Stimulated activated CD4-positive, alpha-beta T cell treated with anti-CD3 and anti-CD28 coated beads, Interleukin-1b, Interleukin-23, amount 100 ng/mL, for 1 hour (primary cell): ENCODE measurements at places on chromosomes 2 and 18.

GRCh38 chr2:12363569-12363968 lies 353.2 kb upstream of the TRIB2 start:
- no peak for DNase-seq

GRCh38 chr2:54233832-54234649 lies 22.0 kb downstream of the TSPYL6 start:
- no peak for DNase-seq

DNA sequence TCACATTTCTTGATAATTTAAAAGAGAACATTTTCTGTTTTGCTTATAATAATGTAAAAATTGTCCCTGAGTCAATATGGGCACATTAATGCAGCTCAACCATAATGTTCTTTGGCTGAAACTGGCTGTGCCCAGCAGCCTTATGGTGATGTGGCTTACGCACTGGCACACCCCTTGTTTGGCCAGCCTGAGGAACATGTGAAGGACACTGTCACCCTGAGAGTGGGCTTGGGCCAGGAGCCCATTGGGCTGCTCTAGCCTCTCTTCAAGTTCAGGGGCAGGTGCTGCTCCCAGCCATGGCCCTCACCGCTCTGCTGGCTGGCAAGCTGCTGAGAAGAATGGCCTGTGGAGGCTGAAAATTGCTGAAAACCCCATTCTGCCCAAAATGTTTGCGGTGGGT lies 37.5 kb downstream of the MRPL33 start:
- DNase-seq, result no peak

GRCh38 chr2:171008550-171009205 lies 79.6 kb downstream of the GORASP2 start:
- no peak for DNase-seq

DNA sequence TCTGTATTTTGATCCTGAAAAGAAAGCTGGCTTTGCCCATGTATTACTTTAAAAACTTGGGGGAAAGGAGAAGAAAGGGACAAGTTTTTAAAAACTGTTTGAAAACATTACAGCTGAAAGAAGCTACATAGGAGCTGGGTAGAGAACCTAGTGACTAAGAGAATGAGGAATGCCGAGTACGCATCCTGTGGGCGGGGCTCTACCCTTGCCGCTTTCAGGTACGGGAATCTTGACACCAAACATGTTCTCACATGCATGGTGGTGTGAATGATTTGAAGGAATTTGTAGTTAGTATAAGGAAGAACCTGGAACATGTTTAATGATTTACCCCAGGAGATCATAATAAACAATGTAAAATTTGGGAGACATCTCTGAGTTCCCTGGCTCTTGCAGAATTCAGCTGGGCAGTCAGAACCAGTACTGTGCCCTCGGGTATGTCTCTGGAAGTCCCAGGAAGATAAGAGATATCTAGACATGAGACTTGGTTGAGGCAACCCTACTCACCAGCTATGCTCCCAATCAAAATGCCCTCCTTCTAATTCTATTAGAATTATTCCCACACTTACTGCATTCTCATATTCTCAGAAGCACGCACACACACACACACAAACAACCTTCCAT lies 16.5 kb upstream of the TGFA start:
- no peak for DNase-seq

GRCh38 chr2:136151021-136151971 lies 33.3 kb upstream of the CXCR4 start:
- no peak for DNase-seq

DNA sequence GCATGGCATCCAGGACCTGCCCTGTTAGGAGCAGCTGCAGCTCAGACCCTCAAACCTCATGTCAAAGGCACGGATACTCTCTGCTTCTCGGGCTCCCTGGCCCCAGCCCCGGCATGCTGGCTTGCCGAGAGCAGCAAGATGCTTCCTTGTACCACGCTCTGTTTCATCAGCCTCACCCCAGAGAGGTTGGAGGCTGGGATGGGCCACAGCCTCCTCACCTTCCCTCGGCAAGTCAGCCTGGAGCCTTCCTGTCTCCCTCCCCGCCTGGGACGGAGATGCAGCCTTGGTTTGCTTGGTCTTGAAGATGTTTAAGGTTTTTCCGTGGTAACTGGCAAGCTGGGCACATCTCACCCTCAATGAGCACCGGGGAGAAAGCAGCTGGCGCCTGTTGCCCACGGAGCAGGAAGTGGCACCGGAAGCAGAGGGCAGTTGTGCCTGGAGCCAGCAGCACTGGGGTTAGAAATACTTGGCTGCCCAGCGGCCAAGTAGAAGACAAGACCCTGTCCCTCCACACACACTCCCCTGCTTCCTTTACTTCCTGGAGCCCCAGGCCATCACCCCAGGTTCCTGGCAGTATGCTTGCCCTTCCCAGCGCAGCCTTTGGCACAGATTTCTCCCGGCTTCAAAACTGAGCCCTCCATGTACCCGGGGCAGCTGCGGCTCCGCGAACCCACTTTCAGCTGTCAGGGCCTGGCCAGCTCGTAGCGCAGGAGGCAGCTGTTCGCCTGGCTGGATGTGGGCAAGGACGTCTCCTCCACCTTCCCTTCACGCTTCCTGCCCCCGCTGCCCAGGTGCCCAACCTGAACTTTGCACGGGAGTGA lies 17.4 kb downstream of the FBLN7 start:
- DNase-seq, result no peak

DNA sequence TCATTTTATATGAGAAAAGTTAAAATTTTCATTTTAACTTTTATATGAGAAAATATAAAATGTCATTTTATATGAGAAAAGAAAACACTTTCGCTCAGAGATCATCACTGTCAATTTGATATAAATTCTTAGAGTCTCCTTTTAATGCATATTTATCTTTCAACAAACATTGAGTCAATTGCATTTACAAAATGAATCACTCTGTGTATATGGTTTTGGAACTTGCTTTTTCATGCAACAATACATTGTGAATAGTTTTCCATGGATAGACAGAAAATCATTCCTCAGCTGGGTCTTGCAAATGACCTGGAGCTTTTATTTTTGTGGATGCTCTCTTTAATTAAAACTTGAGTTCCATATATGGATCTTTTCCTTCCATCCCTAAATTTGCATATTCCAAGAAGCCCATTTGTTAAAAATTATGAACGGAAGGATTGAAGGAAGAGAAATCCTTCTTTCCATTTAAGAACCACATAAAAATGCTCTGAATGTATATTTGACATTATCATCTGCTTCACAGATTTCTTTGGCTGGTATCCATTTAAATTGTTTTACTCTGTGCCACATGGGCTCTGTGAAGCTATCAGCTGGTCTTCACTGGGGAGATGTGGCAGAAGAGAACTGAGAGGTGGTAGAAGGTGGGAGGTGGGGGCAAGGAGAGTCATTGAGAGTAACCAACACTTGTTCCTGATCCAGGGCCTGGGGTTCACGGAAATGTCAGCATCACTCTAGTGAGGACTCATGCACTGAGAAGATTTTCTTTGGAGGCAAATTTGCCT lies 104.1 kb downstream of the QPCT start:
- no peak for DNase-seq

- DNase-seq, result no peak
Observed at GRCh38 chr2:45274250-45274926, 265.1 kb upstream of the SIX2 start.

DNA sequence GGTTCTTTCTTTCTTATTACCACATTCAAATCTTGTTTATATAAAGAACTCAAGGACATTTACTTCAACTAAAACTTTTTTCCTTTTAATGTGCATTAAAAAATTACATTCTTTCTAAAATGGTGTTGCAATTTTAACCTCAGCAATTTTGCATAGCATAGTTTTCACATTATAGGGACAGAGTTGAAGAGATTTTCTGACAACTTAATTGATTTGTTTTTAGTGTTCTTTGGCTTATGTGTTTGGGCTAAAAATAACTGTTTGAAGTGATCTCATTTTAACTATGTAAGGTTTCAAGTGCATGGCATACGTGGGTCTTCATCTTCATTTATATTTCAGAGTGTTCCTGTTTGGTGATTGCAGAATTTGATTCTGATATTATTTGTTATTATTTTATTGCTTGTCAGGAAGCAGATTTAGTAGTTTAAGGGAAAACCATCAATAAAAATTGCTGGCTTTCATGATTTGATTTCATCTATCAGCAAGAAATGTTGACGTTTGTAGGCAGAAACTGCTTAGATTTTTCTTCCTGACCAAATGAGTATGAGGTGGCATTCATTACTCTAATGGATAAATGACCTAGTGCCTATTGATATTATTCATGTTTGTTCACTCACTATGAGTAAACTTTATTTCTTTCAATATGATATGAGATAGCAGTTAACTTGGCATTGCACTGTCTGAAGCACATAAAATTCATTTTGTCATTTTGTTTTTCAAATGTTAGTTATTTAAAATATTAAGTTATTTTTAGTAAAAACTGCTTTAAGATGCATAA lies 398.4 kb downstream of the NUP35 start:
- no peak for DNase-seq

- DNase-seq, result no peak
Observed at GRCh38 chr2:53021292-53021691, 746.3 kb upstream of the CHAC2 start.

DNA sequence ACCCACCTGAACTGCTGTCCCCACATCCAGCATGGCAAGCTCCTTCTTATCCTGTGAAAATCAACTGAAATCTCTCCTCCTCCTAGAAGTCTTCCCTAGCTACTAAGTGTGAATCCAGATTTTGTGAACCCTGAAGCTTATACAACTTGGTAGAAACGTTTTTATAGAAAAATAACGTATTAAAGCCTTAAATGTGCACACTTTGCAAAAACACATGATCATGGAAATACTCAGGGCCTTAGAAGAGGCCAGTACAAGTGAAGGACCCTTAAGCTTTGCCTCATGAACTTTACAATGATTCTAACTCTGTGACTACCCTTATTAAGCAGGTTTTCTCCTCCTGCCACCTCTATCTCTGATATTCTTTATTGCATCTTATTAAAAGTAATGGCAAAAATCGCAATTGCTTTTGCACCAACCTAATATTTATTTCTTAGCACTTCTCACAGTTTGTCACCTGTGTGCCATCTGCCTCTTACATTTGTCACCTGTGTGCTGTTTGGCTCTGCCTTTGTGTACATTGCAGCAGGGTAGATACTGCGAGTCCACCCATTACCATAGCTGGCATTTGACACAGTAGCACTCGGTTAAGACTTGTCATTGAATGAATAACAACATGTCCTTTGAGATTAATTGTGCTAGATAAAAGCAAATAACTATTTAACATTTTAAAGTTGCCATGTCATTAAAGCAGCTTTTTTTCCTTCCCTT lies 42.2 kb downstream of the FRZB start:
- DNase-seq, result no peak

- DNase-seq, result no peak
Observed at GRCh38 chr2:179247318-179248023, 17.2 kb downstream of the SESTD1 start.

DNA sequence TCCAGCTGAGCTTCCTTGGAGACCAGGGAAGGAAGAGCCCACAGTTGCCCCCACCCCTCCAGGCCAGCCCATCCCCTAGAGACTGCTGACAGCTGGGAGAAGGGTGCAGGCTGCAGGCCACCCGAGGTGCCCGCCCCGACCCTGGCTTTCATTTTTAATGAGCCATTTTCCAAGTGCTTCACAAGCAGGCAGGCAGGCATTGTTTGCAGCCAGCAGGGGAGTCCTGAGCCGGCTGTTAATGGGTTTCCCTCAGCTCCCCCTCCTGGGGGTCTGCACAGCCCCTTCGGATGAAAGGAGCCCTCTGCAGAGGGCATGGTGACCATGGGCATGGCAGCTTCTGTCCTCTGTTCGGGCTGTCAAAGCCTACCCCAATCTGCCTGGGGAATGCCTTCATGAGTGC lies 94.5 kb downstream of the ZBTB7C start:
- no peak for DNase-seq
